ENCODE measurements at places on chromosomes 2 and 18. TPM values are rescaled to one million over a fixed set of nuclear protein-coding genes. Genes with fewer than 3 reads are reported as not detected.

DNA sequence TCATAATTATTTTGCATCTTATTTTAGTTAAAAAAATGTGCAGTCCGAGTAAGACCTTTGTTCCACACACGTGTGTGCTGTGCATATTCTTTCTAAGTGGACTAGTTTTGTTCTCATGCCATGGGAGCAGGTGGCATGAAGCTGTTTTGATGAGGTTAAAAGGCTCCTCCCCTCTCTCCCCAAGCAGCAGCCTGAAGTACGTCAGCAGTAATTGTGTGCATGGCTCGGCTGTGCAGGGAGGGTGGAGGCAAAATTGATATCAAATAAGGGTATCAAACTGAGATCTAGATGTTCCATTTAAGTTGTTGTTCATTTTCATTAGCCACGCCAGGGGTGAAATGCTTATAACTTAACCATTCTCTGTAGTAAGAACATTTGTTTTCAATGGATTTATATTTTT is at the start of gene NYAP2:
NYAP2 (plus strand) TSS at position 207 of the 400 bp plus-strand sequence. CDS start 9,171 bp downstream, outside the sequence.
- H3K27ac ChIP-seq, result peak within 1 kb of the TSS; percentile 49
- peak within 1 kb of the TSS; percentile 31 for H3K4me3 ChIP-seq
- peaks cover 2% of the 10 kb centered on the region for H3K4me1 ChIP-seq

- no peak overlapping the region for H3K27ac ChIP-seq
- H3K4me1 ChIP-seq, result no peaks in the 10 kb centered on the region
- no peak overlapping the region for H3K4me3 ChIP-seq
- no peak for DNase-seq
- H3K27me3 ChIP-seq, result no peaks in the 10 kb centered on the region
- H3K36me3 ChIP-seq, result no peaks in the 10 kb centered on the region
These were observed 27.9 kb downstream of the PIEZO2 start for GRCh38 chr18:11121443-11121849.

GRCh38 chr2:122486086-122486485 is 730.6 kb downstream of the TSN start:
- H3K36me3 ChIP-seq, result no peaks in the 10 kb centered on the region
- H3K4me1 ChIP-seq, result no peaks in the 10 kb centered on the region
- no peak overlapping the region for H3K4me3 ChIP-seq
- H3K27me3 ChIP-seq, result no peaks in the 10 kb centered on the region
- no peak overlapping the region for H3K27ac ChIP-seq

GRCh38 chr18:67408240-67408639 is 108.3 kb downstream of the DSEL start:
- no peaks in the 10 kb centered on the region for H3K4me1 ChIP-seq
- no peak overlapping the region for H3K4me3 ChIP-seq
- H3K27me3 ChIP-seq, result no peaks in the 10 kb centered on the region
- no peak overlapping the region for H3K27ac ChIP-seq
- H3K36me3 ChIP-seq, result no peaks in the 10 kb centered on the region

- H3K4me3 ChIP-seq, result no peak overlapping the region
- no peak for DNase-seq
- H3K27ac ChIP-seq, result no peak overlapping the region
- no peaks in the 10 kb centered on the region for H3K27me3 ChIP-seq
- no peaks in the 10 kb centered on the region for H3K36me3 ChIP-seq
- H3K4me1 ChIP-seq, result no peaks in the 10 kb centered on the region
These were observed 34.0 kb upstream of the CD302 start for GRCh38 chr2:159832026-159832425.

DNA sequence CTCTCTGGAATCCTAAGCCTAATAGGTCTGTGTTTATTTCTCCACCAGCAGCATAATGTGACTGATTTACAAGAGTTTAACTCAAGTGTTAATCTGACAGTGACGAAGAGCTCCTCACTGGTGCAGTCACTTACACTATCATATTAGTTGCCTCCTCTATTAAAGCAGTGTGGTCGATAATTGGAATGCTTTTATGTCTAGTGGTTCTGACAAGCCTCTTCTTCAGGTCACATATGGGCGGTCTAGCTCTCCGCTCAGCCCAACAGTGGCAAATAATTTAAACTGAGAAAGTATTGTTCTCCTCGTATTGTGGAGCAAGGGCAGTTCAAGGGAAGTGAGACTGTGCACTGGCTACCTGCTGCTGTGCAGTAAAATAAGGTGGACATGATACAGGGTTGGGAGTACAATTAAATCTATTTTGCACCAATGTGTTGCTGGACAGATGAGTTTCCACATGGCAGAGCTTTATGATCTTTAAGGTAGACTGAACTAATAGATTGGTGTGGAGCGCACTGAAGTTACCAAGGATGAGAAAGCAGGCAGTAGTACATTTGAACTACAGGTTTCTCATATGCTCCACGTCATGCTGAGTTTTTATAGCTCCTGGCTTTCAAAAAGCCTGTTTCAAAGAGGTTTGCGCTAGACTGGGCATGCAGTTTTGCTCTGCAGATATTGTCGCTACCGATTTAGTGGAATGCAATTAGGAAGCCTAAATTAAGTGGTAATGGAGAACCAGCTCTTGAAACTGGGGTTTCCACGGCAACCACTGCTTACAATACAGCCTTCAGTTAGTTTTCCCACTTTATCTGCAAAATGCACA is 151.7 kb upstream of the POU3F3 start:
- no peaks in the 10 kb centered on the region for H3K27me3 ChIP-seq
- DNase-seq, result peak; percentile 92
- peak overlapping the region; percentile 78 for H3K27ac ChIP-seq
- no peaks in the 10 kb centered on the region for H3K36me3 ChIP-seq
- H3K4me3 ChIP-seq, result peak overlapping the region; percentile 10
- H3K4me1 ChIP-seq, result peaks cover 19% of the 10 kb centered on the region

DNA sequence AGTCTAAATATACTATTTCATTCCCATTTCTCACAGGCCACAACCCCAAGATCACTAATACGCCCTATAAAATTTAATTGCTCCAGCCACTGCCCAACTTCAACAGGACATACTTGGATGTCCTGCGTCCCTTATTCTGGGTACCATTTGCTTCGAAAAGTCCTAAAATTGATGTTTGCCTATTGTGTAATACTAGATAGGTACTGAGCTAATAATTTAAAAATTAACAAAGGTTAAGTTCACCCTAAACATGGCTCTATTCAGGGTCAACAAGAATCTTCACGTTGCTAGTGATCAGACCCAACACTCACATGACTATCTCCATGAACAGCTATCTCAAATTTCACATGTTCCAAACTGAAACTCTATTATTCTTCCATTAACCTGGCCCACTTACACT is 296.4 kb upstream of the RND3 start:
- H3K36me3 ChIP-seq, result no peaks in the 10 kb centered on the region
- H3K27ac ChIP-seq, result no peak overlapping the region
- H3K4me3 ChIP-seq, result no peak overlapping the region

Gene TRIM43
- total RNA-seq, result 0.59 TPM
